ENCODE measurements at places on chromosomes 12 and 14. TPM values are rescaled to one million over a fixed set of nuclear protein-coding genes. Genes with fewer than 3 reads are reported as not detected.

The LRRIQ1 gene
- total RNA-seq: 4.7 TPM

The FAM186B gene
- 0.25 TPM for total RNA-seq

The CYP46A1 gene
- total RNA-seq: 0.77 TPM

The LRRC10 gene
- total RNA-seq: not detected

The GARIN6 gene
- total RNA-seq: not detected

The MYF6 gene
- 0.43 TPM for total RNA-seq

The FAM181A gene
- not detected for total RNA-seq

The SNRPF gene
- 37.0 TPM for total RNA-seq

The SLC22A17 gene
- total RNA-seq: 80.8 TPM

The ATG2B gene
- 11.9 TPM for total RNA-seq

The ERP29 gene
- total RNA-seq: 95.0 TPM

The UBE3B gene
- total RNA-seq: 28.4 TPM

The GPR84 gene
- total RNA-seq: not detected

The GALNT16 gene
- total RNA-seq: 7.0 TPM

The MAP4K5 gene
- total RNA-seq: 122 TPM

The GMFB gene
- total RNA-seq: 172 TPM

The NTF3 gene
- 11.0 TPM for total RNA-seq

The KRT77 gene
- not detected for total RNA-seq

The FAR2 gene
- total RNA-seq: 19.5 TPM

The NOXRED1 gene
- total RNA-seq: 0.07 TPM

The DHRS2 gene
- 2.8 TPM for total RNA-seq

The KRT6C gene
- not detected for total RNA-seq

The MIPOL1 gene
- 13.8 TPM for total RNA-seq

The MUCL1 gene
- total RNA-seq: not detected

The TEX52 gene
- not detected for total RNA-seq

The DLGAP5 gene
- 313 TPM for total RNA-seq

The CLEC4C gene
- total RNA-seq: not detected

The MSI1 gene
- 40.2 TPM for total RNA-seq

The TSPAN19 gene
- 4.3 TPM for total RNA-seq

The ITGB7 gene
- 0.43 TPM for total RNA-seq

The RNF212B gene
- total RNA-seq: 0.50 TPM

The KRT73 gene
- not detected for total RNA-seq
